ENCODE measurements at places on chromosomes 1 and 21.

GRCh38 chr1:212442408-212442807 lies 9.7 kb downstream of the NENF start:
- H3K4me3 ChIP-seq: no peak overlapping the region
- H3K36me3 ChIP-seq: no peaks in the 10 kb centered on the region
- H3K4me1 ChIP-seq: no peaks in the 10 kb centered on the region
- H3K27me3 ChIP-seq: no peaks in the 10 kb centered on the region
- H3K27ac ChIP-seq: no peak overlapping the region

- no peak for DNase-seq
- no peak overlapping the region for H3K4me3 ChIP-seq
- no peak overlapping the region for H3K27ac ChIP-seq
- H3K27me3 ChIP-seq: no peaks in the 10 kb centered on the region
- H3K36me3 ChIP-seq: no peaks in the 10 kb centered on the region
These were observed 33.4 kb downstream of the CD247 start for GRCh38 chr1:167484726-167485502.

- peaks cover 5% of the 10 kb centered on the region for H3K36me3 ChIP-seq
- no peak overlapping the region for H3K27ac ChIP-seq
- H3K4me3 ChIP-seq: no peak overlapping the region
- no peaks in the 10 kb centered on the region for H3K4me1 ChIP-seq
These were observed 28.0 kb downstream of the MACO1 start for GRCh38 chr1:25458541-25459298.

GRCh38 chr1:42529724-42530181 lies 66.7 kb downstream of the CCDC30 start:
- no peaks in the 10 kb centered on the region for H3K36me3 ChIP-seq
- no peaks in the 10 kb centered on the region for H3K4me1 ChIP-seq
- DNase-seq: no peak

DNA sequence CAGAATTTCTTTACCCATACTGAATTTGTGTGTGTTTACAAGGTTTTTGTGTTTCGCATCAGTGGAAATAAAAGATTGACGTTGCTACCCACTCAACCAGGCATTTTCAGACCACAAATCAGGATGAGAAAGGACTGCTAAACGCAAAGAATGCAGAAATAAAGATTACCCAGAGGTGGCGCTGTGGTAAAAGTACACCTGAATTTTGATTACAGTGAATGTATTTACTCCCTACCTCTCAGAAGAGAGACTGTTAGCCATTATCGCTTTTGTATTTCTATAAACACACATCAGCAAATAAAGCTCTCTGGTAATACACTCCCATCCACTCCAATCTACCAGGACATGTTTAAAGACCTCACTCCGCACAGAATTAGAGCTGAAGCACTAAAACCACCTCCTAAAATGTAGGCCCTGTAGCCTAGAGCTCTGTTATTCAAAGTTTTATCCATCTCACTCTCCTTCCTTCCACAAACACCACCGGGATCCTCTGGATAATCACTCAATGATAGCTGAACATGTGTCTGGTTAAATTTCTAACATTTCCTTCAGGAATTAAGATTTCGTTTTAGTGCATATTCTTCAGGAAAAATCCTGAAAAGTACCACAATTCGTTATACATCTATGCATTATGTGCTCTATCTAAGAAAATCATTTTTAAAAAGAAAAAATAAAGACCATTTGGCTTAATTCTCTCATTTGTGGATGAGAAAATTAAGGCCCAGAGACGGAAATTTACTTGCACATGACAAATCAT lies 2.5 kb upstream of the LMO4 start:
- no peak overlapping the region for H3K4me3 ChIP-seq
- H3K27me3 ChIP-seq: no peaks in the 10 kb centered on the region
- H3K36me3 ChIP-seq: no peaks in the 10 kb centered on the region
- H3K4me1 ChIP-seq: peaks cover 3% of the 10 kb centered on the region

DNA sequence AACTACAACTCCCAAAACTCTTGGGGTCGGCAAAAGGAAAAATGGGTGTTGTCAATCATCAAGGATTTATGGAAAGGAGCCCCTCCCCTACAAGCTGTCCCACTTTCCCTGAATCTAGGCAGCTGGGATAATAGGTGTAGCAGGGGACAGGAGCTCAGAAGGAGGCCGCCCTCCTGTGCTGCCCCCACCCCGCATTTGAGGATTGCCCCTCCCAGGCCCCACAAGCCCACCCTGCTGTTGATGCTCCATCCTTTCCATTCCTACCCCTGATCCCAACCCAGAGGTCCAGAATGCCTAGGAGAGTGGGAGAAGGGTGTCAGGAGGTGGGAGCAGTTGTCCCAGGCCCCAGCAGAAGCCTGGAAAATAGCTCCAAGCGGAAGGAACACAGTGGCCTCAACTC lies 1.9 kb upstream of the MRPL24 start:
- peaks cover 15% of the 10 kb centered on the region for H3K4me1 ChIP-seq
- peaks cover 13% of the 10 kb centered on the region for H3K36me3 ChIP-seq
- H3K27ac ChIP-seq: no peak overlapping the region
- H3K4me3 ChIP-seq: no peak overlapping the region
- no peak for DNase-seq

DNA sequence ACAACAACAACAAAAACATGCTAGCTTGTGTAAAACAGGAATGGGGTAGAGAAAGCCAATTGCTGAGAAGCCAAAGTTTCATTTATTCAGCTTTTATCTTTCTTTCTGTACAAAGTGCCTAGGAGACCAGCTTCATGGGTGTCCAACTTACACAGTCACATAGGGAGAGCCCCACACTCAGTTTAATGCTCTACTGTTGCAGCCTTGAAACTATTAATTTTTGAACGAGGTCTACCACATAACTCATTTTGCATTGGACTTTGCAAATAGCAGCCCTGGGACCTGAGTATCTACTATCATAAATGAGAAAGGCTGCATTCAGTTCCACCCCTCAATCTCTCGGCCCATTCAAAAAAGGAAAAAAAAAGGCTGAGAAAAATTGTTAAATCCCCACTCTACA lies 98.8 kb downstream of the ZNF644 start:
- no peak overlapping the region for H3K4me3 ChIP-seq
- no peaks in the 10 kb centered on the region for H3K27me3 ChIP-seq
- H3K36me3 ChIP-seq: no peaks in the 10 kb centered on the region
- DNase-seq: no peak

- H3K4me1 ChIP-seq: no peaks in the 10 kb centered on the region
- no peak for DNase-seq
- no peak overlapping the region for H3K27ac ChIP-seq
- no peaks in the 10 kb centered on the region for H3K27me3 ChIP-seq
- H3K36me3 ChIP-seq: no peaks in the 10 kb centered on the region
These were observed 16.9 kb downstream of the NTMT2 start for GRCh38 chr1:170162459-170163246.

GRCh38 chr1:46457178-46457577 lies 32.5 kb upstream of the DMBX1 start:
- no peaks in the 10 kb centered on the region for H3K36me3 ChIP-seq
- no peak overlapping the region for H3K27ac ChIP-seq
- peaks cover 35% of the 10 kb centered on the region for H3K27me3 ChIP-seq
- DNase-seq: no peak
- H3K4me3 ChIP-seq: no peak overlapping the region

GRCh38 chr21:45994759-45995685 lies 13.5 kb downstream of the COL6A1 start:
- H3K4me1 ChIP-seq: no peaks in the 10 kb centered on the region
- H3K4me3 ChIP-seq: no peak overlapping the region
- H3K27ac ChIP-seq: no peak overlapping the region
- H3K36me3 ChIP-seq: peaks cover 5% of the 10 kb centered on the region
- H3K27me3 ChIP-seq: no peaks in the 10 kb centered on the region

DNA sequence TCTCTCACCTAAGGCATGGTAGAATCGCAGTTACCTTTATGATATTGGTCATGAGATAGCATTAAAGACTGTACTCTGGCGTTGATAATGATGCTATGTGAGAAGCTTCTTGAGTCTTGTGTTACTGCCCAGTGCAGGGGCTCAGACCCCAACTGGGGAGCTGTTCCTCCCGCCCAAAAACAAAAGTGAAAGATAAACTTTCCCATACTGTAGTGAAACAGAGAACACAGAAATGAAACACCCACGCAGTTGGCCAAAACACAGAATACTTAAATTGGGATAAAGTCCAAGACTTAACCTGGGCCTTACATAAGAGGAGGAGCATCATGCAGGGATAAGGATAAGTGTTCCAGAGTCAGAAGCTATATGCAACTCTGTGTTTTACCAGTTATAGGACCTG lies 130.6 kb downstream of the HHIPL2 start:
- H3K4me1 ChIP-seq: no peaks in the 10 kb centered on the region
- H3K27me3 ChIP-seq: no peaks in the 10 kb centered on the region
- no peaks in the 10 kb centered on the region for H3K36me3 ChIP-seq
- no peak overlapping the region for H3K27ac ChIP-seq
- no peak overlapping the region for H3K4me3 ChIP-seq
- no peak for DNase-seq

- no peaks in the 10 kb centered on the region for H3K27me3 ChIP-seq
- no peak overlapping the region for H3K4me3 ChIP-seq
- H3K27ac ChIP-seq: no peak overlapping the region
- no peaks in the 10 kb centered on the region for H3K36me3 ChIP-seq
These were observed 1298.9 kb upstream of the ADGRL4 start for GRCh38 chr1:80305466-80305865.

GRCh38 chr1:7570311-7570710 lies 200.8 kb upstream of the VAMP3 start:
- no peak overlapping the region for H3K4me3 ChIP-seq
- no peak overlapping the region for H3K27ac ChIP-seq
- no peaks in the 10 kb centered on the region for H3K36me3 ChIP-seq
- H3K27me3 ChIP-seq: no peaks in the 10 kb centered on the region

- H3K4me3 ChIP-seq: no peak overlapping the region
- no peaks in the 10 kb centered on the region for H3K36me3 ChIP-seq
- H3K27me3 ChIP-seq: no peaks in the 10 kb centered on the region
- H3K27ac ChIP-seq: no peak overlapping the region
- no peaks in the 10 kb centered on the region for H3K4me1 ChIP-seq
- DNase-seq: no peak
These were observed 94.5 kb downstream of the OLFM3 start for GRCh38 chr1:101902199-101902598.

- no peak for DNase-seq
- no peaks in the 10 kb centered on the region for H3K4me1 ChIP-seq
- H3K27ac ChIP-seq: no peak overlapping the region
These were observed 38.4 kb downstream of the LHX8 start for GRCh38 chr1:75172556-75172955.

DNA sequence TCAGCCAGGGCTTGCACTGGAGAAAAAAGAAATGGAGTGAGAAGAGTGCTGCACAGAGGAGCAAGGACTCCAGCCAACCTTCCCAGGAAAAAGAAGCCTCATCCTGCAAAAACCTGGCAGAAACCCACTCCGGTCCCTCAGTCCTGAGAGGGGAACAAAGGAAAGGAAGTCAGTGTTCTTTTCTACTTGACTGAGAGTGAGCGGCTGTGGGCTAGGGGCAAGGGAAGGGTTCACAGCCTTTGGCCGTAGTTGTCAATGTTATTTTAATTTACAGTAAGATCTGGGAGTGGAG lies 8.9 kb upstream of the GOLT1A start:
- no peak overlapping the region for H3K4me3 ChIP-seq
- H3K27me3 ChIP-seq: no peaks in the 10 kb centered on the region
- no peak for DNase-seq
- H3K36me3 ChIP-seq: no peaks in the 10 kb centered on the region

- H3K4me1 ChIP-seq: no peaks in the 10 kb centered on the region
- no peak for DNase-seq
- no peak overlapping the region for H3K4me3 ChIP-seq
These were observed 4.3 kb upstream of the DPYD start for GRCh38 chr1:97925151-97925550.

DNA sequence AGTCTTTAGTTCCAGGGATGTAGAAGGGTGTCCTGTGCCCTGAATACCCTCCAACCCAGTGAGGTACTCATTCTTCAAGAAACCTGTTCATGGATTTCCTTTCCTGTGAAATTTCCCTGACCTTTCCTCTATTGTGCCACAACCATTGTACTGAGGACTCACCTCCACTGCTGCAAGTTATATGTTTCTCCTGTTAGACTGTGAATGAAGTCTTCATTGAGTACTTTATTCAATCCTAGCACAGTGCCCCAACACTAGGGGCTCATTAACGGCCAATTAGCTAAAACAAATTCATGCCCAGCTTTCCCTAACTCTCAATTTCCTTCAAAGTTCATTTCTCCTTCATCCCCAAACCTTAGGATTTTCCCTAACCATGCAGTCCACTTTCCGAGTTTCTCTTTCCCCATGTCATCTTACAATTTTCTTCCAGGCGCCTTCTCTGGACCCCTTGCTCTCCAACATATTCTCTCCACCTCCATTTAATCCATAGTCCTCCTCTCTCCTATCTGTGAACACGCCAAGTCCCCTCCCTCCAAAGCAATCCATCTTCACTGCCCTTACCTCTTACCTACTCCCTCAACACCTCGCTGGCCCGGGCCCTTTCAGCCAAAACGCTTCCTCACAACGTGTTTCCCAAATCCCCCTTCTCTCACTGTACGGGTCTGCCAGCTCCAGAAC lies 1.3 kb downstream of the TRIM33 start:
- H3K27me3 ChIP-seq: no peaks in the 10 kb centered on the region
- H3K4me1 ChIP-seq: peaks cover 4% of the 10 kb centered on the region
- peak overlapping the region; percentile 97 for H3K4me3 ChIP-seq
- H3K36me3 ChIP-seq: peaks cover 11% of the 10 kb centered on the region
- peak overlapping the region; percentile 91 for H3K27ac ChIP-seq

DNA sequence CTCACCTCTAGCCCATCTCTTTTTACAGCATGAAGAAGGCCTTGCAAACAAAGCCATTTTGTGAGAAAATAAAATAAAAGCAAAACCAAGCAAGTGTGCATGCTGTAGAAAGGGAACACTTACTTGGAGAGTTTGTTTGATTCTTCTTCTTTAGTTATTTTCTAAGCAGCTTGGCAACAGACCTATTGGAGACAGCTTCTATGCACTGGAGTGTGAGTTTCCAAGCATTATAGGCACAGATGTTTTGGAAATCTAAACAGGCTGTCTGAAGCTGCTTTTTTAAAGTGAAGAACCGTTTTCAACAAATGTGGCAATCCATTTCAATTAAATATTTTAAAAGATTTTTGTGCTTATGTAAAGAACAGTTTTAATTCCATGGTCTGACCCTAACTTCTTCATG lies 76.6 kb downstream of the NGF start:
- no peaks in the 10 kb centered on the region for H3K4me1 ChIP-seq
- no peaks in the 10 kb centered on the region for H3K27me3 ChIP-seq
- DNase-seq: no peak
- no peak overlapping the region for H3K4me3 ChIP-seq
- no peak overlapping the region for H3K27ac ChIP-seq

Measured in H1 (cell line).